Esophagus mucosa (tissue), 1 donor: ENCODE measurements at places on chromosomes 4 and X. TPM values are rescaled to one million over a fixed set of nuclear protein-coding genes. Genes with fewer than 3 reads are reported as not detected.

- no peak for ATAC-seq
These were observed 97.7 kb upstream of the ACSL4 start for GRCh38 chrX:109830704-109831206.

Gene SH3D19
- total RNA-seq = 31.6 TPM

Gene UGT2A1
- total RNA-seq = not detected

Gene PRR32
- total RNA-seq = not detected

GRCh38 chr4:112927544-112927943 is 121.9 kb upstream of the ANK2 start:
- no peak for ATAC-seq

Gene ADH4
- 0.40 TPM for total RNA-seq

- peak; percentile 27 for ATAC-seq
These were observed 5.5 kb downstream of the CAMK2D start for GRCh38 chr4:113756005-113756410.

DNA sequence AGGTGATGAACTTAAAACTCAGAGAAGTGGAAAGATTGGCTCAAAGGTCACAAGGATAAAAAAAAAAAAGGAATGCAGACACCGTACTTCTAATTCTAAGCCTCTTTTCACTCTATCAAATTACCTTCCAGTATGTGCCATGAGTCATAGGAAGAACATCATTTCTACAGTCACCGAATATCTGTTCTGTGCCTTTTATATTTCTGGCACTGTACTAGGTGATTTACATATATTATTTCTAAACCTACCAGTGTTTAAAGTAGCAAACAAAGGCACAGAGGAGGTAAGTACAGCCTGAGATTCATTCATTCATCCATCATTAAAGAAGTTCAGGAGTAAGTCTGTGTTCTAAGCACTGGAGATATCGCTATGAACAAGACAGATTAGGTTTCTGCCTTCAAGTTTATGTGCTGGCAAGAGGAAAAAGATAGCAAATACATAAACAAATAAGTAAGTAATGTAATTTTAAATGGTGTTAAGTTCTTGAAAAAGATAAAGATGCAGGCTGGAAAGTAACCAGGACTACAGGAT is 65.3 kb downstream of the PALLD start:
- ATAC-seq = peak; percentile 49

Gene TBX22
- not detected for total RNA-seq

- ATAC-seq = no peak
These were observed 34.0 kb upstream of the AMOT start for GRCh38 chrX:112874614-112875013.

GRCh38 chr4:23161787-23162186 is 469.1 kb downstream of the GBA3 start:
- ATAC-seq = no peak

DNA sequence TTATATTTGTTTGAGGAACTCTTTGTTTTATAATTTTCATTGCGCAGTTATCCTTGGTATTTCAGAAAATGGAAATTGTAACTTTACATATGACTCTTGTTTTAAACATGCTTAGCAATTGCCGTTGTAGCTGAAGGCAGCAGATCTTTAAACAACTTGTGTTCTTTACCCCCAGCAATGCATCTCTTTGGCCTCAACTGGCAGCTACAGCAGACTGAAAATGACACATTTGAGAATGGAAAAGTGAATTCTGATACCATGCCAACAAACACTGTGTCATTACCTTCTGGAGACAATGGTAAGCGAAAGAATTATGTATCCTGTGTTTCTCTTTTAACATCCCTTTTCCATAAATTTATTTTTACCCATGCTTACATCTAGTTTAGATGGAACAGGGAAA is 263.6 kb downstream of the DCTD start:
- ATAC-seq = no peak

- no peak for ATAC-seq
These were observed 19.4 kb upstream of the SMIM31 start for GRCh38 chr4:164734484-164734883.

- ATAC-seq = peak; percentile 70
These were observed 32.7 kb downstream of the TMSB4X start for GRCh38 chrX:13007519-13008188.

- ATAC-seq = no peak
These were observed 158.6 kb downstream of the TET2 start for GRCh38 chr4:105305019-105305836.

- ATAC-seq = peak; percentile 39
These were observed 50.5 kb upstream of the FAM47C start for GRCh38 chrX:36957425-36958328.

GRCh38 chrX:8404471-8404870 is 60.2 kb upstream of the VCX3B start:
- ATAC-seq = no peak

DNA sequence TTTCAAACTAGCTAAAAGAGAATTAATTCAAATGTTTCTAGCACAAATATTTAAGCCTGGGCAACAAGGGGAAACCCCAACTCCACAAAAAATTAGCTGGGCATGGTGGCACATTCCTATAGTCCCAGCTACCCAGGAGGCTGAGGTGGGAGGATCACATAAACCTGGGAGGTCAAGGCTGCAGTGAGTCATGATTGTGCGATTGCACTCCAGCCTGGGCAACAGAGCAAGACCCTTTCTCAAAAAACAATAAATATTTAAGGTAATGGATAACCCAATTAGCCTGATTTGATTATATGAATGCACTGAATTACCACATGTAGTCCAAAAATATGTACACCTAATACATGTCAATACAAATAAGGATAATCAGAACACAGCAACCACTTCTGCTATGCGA is 14.3 kb downstream of the RCHY1 start:
- ATAC-seq = no peak

Gene ZNF280C
- 2.9 TPM for total RNA-seq

GRCh38 chrX:148580016-148580415 is 79.6 kb downstream of the AFF2 start:
- ATAC-seq = no peak

DNA sequence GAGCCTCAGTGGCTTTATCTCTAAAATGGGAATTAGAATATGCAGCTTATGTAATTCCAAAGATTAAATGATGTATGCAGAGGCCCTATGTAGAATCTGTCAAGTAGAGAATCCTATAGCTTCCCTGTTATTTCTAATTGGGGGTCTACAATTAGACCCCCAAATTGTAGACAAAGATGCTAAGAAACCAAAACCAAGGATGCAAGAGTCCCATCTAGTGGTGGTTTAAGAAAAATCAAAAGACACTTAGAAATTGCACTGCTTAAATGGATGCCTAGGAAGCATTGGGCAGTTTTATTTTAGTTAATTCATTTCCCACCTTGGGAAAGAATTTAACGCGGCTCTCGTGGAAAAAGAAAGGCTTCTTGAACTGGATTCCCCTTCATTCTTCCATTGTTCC is 115.2 kb downstream of the GABRA2 start:
- ATAC-seq = no peak

Gene TSPAN7
- total RNA-seq = 11.3 TPM

DNA sequence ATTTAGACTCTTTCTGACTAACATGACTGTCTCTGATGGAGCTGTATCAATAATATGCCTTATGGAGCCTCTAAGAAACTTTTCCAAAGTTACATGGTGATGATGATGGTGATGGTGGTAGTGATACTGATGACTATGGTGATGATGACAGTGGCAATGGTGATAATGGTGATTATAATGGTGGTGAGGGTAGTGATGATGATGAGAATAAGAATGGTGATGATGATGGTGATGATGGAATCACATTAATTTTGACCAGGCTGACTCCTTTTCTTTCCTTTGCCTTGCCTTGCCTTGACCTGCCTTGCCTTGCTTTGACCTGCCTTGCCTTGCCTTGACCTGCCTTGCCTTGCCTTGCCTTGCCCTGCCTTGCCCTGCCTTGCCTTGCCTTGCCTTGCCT is 31.7 kb upstream of the AREG start:
- no peak for ATAC-seq

DNA sequence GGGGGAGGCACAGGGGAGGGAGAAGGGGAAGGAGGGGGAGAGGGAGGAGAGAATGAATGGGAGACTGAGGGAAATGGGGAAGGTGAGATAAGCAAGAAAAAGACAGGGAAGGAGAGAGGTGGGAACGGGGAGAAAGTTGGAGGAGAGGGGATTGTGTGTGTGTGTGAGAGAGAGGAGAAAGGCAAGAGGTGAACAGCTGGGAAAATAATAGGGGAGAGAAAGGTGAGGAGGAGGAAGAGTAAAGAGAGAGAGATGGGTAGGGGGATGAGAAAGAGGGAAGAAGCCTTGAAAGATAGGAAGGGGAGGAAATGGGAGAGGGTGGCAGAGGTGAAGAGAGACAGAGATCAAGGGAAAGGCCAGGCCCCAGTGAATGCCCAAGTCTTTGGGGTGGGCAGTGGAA is 20.1 kb downstream of the BCORL1 start:
- ATAC-seq = no peak

- no peak for ATAC-seq
These were observed 278.0 kb downstream of the FBXO8 start for GRCh38 chr4:174005422-174005821.

DNA sequence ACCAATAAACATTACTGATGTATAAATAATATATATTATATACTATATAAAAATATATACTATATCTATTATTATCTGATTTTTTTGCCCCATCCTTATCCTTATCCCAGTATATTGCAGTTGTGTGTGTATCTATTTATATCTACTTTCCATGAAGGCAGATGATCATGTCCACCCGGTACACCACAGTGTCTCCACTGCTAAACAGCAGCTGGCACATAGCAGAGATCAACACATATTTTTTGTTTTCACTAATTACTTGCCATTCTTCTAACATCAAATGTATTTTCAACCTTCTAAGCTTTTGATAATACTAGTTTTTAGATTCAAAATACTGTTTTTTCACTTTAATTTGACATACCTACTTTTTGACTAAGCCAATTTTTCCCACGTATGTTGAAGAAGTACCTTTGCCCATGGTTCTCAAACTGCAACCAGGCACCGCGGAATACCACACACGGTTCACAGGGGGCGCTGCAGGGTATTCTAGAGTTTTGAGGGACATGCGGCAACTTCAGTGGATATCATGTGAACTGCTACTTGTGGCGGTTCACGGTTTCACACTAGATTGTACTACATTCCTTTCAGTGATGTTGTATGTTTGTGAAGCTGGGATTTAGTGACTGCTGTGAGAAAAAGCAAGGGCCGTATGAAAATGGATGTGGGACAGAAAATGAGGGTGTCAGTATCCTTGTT is 182.5 kb upstream of the NPY2R start:
- ATAC-seq = no peak

Gene XKRX
- 3.7 TPM for total RNA-seq

- peak; percentile 88 for ATAC-seq
These were observed 197.3 kb downstream of the OR13H1 start for GRCh38 chrX:131741103-131741581.

Gene ZNF157
- 0.16 TPM for total RNA-seq

DNA sequence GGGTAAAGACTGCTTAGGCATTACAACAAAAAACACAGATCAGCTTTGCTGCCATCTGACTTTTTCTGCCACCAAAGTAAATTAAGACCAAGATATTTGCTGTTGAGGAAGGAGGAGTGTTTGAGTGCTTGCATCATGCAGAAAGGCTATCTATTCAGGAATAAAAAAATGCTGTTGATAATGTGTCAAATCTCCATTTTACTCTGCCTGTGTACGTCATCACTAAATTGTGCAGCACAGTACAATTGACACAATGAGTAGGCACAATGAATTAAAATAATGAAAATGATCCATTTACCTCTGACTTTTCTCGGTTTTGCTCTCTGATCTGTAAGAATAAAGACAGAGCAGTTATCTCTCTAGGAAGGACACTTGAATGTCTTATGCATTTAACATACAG is 56.3 kb downstream of the NKX6-1 start:
- ATAC-seq = no peak

Gene FAM184B
- 0.16 TPM for total RNA-seq

Gene XK
- 2.7 TPM for total RNA-seq

Gene SHOX
- total RNA-seq = not detected

GRCh38 chr4:100208964-100209363 is 18.7 kb upstream of the DDIT4L start:
- no peak for ATAC-seq
